ENCODE measurements at places on chromosomes 3 and 15. TPM values are rescaled to one million over a fixed set of nuclear protein-coding genes. Genes with fewer than 3 reads are reported as not detected.

- no peak for DNase-seq
Measured at GRCh38 chr3:106034313-106034712, 165.5 kb upstream of the CBLB start.

DNA sequence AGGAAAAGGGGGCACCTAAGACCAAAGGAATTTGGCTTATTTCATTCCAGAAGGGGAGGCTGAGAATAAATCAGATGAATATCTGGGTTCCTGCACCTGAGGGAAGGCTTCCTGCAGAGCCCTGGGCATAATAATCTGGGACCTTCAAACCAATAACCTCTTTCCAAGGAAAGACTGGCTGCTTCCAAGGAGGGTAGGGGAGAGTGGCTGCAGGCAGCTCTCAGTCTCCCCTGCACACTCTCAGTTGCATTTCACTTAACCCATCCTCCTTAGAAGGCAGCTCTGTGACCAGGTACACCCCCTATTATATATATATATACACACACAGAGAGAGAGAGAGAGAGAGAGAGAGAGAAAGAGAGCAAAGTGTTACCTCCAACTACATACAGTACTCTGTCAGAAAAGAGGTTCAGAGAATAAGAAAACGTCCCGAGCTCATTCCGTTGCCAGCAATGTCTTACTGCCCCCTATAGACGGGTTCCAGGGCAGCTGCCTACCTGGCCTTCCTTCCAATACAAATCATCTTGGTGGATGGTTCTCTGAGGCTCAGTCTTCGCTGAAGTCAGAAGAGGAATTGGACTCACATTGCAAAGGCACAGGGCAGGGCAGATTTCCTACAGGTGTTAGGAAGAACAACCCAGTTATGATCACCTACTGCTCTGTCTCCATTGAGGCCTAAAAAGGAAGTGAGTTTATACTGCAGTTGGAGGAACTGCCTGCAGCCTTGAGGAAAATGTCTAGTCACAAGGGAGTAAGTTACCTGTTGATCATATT lies 26.1 kb downstream of the CAPN3 start:
- DNase-seq = no peak

The CAPN3 gene
- 73.0 TPM for total RNA-seq

The TOPAZ1 gene
- total RNA-seq = not detected

The MKRN3 gene
- total RNA-seq = not detected

The PML gene
- total RNA-seq = 91.0 TPM

GRCh38 chr3:11907667-11908660 lies 61.3 kb upstream of the TAMM41 start:
- no peak for DNase-seq

The BCHE gene
- total RNA-seq = 2.6 TPM

The ITIH3 gene
- 4.1 TPM for total RNA-seq

The LYSMD4 gene
- total RNA-seq = 12.0 TPM

DNA sequence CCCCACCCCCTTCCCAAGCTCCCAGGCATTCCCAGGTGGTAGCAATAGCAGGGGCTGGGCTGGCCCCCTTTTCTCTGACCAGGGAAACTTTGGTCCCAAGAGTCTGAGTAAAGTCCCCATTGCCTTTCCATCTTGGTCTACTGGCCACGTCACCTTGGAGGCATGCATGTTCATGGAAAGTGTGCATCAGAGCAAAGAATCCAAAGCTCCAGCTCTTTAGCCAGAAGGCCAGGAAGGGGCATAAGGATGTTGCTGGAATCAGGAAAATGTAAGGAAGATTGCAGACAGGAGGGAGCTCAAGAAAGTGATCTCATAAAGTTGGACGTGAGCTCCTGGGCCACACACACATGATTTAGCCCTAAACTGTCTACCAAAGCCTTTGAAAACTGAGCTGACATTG lies 63.6 kb downstream of the KBTBD12 start:
- DNase-seq = no peak

DNA sequence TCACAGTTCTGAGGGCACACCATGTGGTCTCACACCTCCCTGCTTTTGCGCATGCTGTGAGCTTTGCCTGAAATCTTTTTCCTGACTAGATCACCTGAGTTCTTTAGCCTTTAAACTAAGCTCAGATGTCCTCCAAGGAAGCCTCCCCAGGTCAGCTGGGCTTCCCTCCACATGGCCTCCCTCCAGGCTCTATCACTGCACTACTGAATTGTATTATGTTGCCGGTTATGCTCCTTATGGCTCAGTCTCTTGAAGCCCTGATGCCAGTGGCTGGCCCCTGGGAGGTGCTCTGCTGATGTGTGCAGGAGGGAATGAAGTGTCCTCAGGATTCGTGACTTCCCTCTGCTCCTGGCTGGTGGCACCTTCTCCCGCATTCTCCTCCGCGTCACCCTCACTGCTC lies 93.3 kb upstream of the BLM start:
- no peak for DNase-seq
